ENCODE measurements at places on chromosomes 4 and X.

- no peak for DNase-seq
Observed at GRCh38 chr4:183059797-183060196, 39.3 kb upstream of the WWC2 start.

GRCh38 chr4:101850698-101851097, 60.2 kb downstream of the BANK1 start:
- DNase-seq = no peak

DNA sequence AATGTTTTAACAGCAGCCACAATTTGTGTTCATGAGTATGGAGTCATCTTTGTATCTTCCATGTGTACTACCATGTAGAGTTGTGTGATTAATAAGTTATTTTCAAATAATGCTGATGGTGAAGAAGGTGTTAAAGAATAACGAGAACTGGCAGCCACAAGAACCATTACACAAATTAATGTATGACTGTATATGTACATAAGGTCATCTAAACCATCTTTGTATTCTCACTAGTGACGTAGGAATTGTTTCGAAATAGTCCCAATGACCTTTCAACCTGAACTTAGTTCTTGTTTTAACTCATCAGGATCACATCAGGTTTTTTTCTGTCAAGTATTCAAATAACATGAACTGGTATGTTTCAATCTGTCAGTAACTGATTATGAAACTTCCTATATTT, 48.3 kb upstream of the NOCT start:
- DNase-seq = no peak

GRCh38 chr4:36516522-36517095, 235.2 kb downstream of the DTHD1 start:
- no peak for DNase-seq

GRCh38 chr4:107391630-107392028, 328.4 kb downstream of the PAPSS1 start:
- DNase-seq = no peak

- peak; percentile 27 for DNase-seq
Observed at GRCh38 chrX:16786791-16787735, 797 bp downstream of the TXLNG start.

DNA sequence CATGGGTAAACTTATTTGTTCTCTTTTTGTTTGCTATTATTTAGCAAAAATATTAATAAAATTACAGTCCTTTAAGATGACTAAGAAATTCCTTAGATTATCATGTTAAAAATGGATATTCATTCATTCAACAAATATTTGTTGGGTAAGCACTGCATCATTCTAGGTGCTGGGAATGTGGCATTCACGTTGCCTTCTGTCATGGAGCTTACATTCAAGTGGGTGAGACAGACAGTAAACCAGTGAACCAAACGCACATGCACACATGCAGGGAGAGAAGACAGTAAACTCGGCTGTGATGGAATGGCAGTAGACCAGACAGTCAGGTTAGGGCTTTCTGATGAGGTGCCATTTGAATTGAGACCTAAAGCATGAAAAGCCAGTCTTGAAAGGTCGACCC, 91.8 kb downstream of the STOX2 start:
- no peak for DNase-seq

- DNase-seq = no peak
Observed at GRCh38 chr4:185343726-185344581, 51.8 kb downstream of the LRP2BP start.

DNA sequence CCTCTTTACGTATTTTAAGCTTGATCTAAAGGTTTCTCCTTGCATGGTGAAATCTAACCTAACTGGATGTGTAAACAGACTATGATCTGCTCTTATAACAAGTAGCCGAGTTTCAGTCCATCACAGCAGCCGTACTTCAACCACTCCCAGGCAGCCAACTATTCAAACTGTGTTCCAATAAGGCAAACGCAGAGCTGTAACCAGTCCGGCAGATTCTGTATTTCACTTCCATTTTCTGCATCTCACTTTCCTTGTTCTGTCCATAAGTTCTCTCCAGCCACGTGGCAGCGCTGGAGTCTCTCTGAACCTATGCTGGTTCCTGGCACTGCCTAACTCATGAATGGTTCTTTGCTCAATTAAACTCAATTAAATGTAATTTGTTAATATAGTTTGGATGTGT, 132.6 kb downstream of the FHDC1 start:
- no peak for DNase-seq

- no peak for DNase-seq
Observed at GRCh38 chr4:39480902-39481695, 22.2 kb downstream of the LIAS start.

DNA sequence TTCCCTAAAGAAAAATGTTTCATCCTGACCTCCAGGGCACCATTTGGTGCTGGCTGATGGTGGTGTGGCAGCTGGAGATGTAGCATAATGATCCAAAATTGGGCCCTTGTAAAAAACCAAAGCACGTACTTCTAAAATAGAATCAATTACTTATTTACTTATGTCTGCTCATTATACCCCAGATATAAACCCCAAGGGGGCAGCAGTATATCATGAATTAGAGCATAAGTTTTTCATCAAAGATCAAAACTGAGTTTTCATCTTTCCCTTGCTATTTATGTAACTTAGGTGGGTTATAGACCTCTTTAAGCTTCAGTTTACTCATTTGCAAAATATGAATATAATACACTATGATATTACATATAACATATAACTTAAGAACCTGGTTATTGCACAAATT, 241.1 kb downstream of the TACR3 start:
- DNase-seq = no peak

- DNase-seq = no peak
Observed at GRCh38 chr4:110224812-110225211, 26.4 kb upstream of the ELOVL6 start.

- DNase-seq = no peak
Observed at GRCh38 chr4:102761906-102762305, 1.1 kb upstream of the MANBA start.

DNA sequence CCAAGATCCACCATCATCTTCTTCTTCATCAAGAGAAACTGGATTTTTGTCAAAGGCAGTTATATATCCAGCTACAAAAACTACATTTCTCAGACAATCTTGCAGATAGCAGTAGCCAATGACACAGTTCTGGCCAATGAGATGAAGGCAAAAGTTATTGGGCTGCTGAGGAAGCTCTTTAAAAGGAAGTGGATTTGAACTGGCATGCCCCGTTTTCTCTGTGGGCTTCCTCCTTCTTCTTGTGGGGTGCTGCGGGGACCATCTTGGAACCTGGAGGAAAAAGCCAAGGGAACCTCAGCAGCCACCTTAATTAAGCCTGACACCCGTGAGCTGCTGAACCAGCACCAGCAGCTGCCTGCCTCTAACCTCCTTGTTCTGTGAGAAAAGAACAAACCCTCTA, 4.8 kb downstream of the SMIM43 start:
- DNase-seq = no peak

GRCh38 chrX:39854772-39855747, 242.7 kb downstream of the BCOR start:
- DNase-seq = peak; percentile 62

GRCh38 chrX:29903360-29903759, 312.0 kb upstream of the MAGEB2 start:
- no peak for DNase-seq

- no peak for DNase-seq
Observed at GRCh38 chr4:31538877-31539276, 818.7 kb downstream of the PCDH7 start.

DNA sequence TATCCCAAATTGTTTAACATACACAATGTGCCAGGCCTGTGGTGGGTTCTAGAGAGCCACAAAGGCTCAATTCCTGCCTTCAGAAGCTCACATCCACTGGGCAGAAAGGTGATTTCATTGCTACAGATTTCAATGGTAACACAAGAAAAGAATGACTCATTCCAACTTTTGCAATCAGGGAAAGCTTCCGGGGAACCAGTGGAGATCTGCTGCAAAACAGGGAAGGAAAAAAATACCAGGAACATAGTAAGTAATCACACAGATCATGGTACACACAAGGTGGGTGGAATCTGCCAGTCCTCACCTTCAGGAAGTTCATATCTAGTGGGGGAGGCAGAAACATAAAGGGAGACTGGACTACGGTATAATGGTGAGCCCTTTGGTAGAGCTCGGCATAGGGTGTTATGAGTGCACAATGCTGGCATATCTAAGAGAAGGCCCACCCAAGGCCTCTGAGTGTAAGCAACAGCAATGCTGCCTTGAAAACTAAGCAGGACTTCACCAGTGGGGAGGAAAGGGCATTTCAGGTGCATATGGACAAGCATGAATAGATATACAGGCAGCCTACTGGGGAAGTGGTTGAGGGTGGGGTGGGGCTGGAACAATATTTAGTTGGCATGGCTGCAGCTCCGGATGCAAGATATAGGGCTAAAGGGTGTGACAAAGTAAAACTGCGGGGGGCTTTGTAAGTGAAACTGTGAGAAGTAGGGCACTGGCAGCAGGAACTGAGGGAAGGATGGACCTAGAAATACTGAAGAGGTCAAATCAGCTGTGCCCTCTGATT, 24.2 kb downstream of the GPRIN3 start:
- DNase-seq = no peak

GRCh38 chrX:153727123-153727931, 2.7 kb downstream of the ABCD1 start:
- DNase-seq = no peak

GRCh38 chr4:76554630-76555029, 119.6 kb downstream of the SHROOM3 start:
- DNase-seq = no peak

DNA sequence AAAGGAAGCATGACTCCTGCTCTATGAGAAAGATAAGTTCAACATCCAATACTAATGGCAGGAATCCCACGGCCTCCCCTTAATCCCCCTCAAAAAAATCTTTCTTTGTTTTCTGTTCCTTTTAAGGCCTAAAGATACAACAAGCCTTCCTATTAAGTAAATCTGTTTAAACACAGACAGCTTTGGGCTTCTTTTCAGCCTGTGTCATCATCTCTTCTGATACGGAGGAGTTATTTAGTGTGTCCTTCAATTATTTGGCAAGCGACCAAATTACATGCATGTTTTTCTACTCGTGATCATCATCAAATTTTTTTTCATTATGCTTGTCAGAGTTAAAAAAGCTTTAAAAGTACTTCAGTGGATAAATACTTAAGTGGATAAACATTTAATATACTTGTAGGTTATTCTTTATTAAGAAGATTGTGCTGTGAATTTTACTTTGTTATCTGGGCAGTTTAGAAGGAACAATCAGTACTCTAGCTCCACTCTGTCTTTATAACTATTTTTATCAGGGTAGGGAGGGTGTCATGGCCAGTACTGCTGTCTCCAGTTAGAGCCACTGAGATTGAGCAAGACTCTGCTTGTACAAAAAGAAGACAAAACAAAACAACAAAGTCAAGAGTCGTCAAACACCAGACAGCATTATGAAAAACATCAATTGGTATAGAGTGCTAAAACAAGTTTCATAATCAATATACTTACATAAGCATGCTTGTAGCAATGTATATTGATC, 210.7 kb downstream of the PRR32 start:
- no peak for DNase-seq

DNA sequence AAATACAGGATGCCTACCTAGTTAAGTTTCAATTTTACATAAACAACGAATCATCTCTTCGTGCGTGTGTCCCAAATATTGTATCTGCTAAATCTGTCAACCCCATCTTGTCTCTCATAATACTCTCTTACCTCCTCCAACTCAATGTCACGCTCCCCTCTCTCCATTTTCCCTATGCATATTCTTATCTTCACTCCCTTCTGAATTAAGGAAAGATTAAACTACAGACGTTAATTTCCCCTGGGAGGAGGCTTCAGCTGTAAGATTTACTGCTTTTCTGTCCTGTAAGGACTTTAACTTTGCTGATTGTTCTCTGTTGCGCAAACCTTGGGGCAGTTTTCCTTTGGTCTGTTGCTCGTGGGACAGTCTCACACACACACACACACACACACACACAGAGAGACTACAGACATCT, 455 bp upstream of the ABCB7 start:
- no peak for DNase-seq

DNA sequence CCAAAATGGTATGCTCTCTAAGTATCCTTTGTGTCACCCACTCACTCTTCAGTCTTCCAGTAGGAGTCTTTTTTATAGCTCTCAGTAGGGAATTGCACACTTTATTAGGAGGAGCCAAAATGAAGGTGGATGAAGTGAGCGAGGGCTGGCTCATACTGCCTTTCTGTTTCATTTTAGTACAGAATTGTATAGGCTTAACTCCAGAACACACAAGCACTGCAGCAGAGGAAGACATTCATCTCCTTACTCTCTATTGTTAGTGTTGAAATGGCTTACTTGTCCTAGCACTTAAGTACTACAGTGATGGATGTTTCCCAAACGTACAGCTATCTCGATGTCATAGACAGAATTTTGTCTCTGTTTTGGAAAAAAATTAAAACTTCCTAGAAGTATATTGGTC, 327.3 kb upstream of the ATOH1 start:
- DNase-seq = no peak

DNA sequence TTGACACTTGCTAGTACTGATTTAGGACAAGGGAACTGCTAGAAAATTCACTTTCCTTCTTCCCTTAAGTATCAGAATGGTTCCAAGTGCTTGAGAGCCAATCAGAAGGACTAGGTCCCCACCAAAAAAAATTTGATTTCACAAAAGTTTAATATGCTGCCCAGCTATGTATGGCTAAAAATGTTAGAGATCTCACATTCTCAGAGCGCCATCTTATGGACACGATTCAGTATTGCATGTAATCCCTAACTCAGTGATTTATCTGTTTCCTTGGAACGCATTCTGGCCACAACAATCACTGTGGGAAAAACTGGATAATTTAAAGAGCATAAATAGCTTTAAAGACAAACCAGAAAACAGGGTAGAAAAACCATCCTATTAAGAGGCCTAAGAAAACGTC, 255.1 kb upstream of the GPC4 start:
- DNase-seq = no peak

DNA sequence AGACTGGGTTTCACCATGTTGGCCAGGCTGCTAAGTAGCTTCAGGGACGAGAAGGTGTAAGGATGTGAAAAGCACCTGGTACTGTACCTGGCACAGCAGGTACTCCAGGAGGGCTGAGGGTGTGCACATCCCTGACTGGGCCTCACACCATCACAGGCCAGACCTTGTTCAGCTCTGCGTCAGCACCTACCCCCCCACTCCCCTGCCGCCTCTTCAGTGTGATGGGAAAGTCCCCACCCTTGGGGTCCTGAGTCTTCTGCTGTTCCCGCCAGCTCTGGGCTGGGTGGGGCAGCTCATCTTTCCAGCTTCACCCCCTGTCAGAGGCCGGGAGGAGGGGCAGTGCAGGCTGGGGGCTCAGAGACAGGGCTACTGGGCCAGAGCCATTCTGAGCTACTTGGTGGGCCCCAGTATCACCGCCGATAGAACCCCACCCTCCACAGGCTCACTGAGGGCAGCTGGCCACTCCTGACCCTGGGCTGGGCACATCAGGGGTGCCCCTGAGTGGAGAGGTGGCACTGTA, 6.7 kb upstream of the SH3BP2 start:
- no peak for DNase-seq
